ENCODE measurements at places on chromosomes 5 and 9. TPM values are rescaled to one million over a fixed set of nuclear protein-coding genes. Genes with fewer than 3 reads are reported as not detected.

The PCDHGC3 gene
- 39.3 TPM for total RNA-seq

The ANKRD18A gene
- under 0.01 TPM for total RNA-seq

The ROPN1L gene
- 0.45 TPM for total RNA-seq

The ALDH1A1 gene
- 0.17 TPM for total RNA-seq

The SPATA31A7 gene
- not detected for total RNA-seq

The C5orf58 gene
- total RNA-seq: not detected

The DEPDC1B gene
- 16.4 TPM for total RNA-seq

Measured in bronchus fibroblast of lung (primary cell).